ENCODE measurements at places on chromosomes 1 and 21.

DNA sequence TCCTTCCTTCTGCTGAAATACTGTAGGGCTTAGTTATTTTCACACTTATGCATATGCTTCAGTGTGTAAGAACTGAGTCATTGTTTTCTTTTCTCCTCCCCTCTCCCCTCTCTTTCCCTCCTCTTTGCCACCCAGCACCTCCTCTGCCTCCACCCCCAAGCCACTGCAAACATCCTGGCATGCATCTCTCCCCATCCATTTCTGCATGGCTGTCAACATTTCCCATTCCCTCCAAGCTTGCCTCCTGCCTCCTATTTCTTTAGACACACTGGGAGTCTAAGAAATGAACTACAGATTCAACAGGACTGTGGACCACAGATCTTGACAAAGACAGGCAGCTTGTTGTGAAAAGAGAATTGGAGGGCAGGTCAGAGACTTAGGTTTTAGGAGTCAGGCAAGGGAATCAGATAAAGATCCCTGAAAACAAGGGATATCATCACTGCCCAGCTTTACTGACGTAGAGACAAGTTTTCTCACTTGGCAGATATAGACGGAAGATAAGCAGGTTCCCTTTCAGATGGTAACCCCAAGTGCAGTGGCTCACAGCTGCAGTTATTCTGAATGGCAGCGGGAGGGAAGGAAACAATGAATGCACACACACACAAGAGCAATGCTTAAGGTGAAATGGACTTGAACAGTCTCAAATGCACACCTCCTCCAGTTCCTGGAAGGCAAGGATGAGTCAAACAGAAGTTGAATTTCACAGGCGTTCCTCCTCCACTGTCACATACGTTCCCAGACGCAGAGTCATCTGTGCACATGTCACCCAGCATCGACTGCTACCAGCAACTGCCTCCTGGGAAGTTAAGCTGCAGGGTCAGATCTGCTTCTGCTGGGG lies 56.1 kb downstream of the HIVEP3 start:
- DNase-seq, result no peak

GRCh38 chr1:173601588-173601987 lies 1.3 kb downstream of the SLC9C2 start:
- DNase-seq, result no peak

GRCh38 chr21:34074283-34075090 lies 1.1 kb downstream of the MRPS6 start:
- DNase-seq, result no peak

DNA sequence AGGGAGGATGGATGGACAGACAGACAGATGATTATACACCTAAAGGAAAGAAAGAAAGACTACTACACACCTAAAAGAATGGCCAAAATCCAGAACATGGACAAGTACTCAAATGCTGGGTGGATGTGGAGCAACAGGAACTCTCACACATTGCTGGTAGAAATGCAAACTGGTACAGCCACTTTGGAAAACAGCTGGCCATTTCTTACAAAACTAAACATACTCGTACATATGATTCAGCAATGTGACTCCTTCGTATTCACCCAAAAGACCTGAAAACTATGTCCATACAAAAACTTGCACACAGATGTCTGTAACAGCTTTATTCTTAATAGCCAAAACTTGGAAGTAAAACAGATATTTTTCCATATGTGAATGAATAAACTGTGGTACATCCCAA lies 51.3 kb downstream of the PRPF38A start:
- no peak for DNase-seq

GRCh38 chr1:229199261-229200243 lies 71.4 kb upstream of the RAB4A start:
- no peak for DNase-seq

- no peak for DNase-seq
These were observed 7.2 kb downstream of the AMPD2 start for GRCh38 chr1:109626682-109627408.

DNA sequence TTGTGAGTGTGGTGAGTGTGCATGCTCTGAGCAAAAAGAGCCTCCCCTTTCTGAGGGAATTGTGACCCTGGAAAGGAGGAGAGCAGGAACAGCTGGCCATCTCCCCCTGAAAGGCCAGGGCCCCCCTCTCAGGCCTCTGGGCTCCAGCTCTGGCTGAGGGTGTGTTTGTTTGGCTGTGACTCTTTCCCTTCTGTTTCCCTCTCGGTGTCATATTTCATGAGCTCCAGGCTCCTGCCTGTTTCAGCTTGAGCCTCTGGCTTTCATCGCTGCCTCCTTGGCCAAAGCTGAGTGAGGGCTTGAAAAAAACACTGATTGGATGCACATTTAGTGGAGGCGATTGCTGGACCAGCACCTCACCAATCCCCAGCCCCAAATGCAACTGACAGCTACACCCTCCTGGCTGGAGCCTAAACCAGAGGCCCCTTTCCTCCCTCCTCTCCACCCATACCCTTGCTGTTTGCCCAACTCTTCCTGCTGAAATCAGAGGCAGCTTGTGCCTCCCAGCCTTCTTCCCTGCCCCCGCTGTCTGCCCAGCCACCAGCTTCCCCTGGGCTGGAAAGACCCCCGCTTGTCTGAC lies 64.1 kb downstream of the DDR2 start:
- DNase-seq, result peak; percentile 64

- DNase-seq, result no peak
These were observed 35.5 kb downstream of the C21orf91 start for GRCh38 chr21:17783481-17784179.
